ENCODE measurements at places on chromosomes 11 and 22.

DNA sequence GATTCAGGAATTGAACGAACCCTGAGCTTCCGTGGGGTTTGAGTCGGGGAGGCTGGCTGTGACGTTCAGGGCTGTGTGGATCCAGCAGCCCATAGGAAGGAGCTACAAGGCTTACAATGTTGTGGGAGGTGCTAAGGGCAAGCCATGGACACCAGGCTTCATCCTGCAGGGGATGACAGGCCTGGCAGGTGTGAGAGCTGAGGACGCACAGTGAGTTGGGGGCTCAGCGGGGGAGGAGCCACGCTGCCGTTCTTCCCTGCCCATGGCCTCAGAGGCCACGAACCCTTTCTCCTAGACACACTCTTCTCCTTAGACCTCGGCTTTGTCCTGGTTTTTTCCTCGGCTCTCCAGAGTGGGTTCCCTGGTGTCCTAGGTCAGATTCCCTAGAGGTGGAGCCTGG is 113.3 kb upstream of the SLC22A12 start:
- DNase-seq, result no peak

DNA sequence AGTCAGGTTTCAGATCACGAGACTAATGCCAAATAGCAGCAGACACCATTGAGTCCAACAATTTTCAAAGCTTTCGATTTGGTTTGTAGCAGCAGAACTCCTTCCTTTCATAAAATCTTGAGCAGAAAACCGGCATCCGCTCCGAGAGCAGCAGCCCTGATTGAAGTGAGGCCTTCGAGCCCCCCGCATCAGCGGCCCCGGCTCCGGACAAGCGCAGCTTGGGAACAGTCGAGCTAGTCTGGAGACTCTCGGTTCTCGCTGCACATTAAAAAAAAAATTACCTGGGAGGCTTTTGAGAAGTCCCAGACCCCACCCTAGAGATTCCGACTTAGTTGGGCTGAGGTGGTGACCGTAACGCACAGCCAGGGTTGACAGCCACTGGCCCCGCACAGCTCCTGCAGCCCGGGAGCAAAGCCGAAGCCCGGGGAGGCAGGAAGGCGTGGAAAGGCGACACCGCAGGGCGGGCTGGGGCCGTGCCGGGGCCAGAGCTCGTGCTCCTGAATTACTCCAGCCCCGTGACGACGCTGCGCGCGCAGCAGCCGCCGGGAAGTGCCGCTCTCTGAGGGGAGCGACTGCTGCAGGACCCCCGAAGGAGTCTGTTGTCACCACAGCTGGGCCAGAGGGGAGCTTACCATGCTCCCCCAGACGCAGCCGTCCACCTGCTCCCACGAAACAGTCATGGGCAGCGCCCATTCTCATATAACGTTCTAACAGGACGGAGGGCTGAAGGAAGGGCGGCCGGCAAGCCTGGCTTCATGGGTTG is 57.8 kb downstream of the SPATA19 start:
- no peak for DNase-seq

- DNase-seq, result peak; percentile 90
These were observed 6.5 kb downstream of the DCPS start for GRCh38 chr11:126310200-126310991.

- no peak for DNase-seq
These were observed 39.6 kb downstream of the SYT9 start for GRCh38 chr11:7291100-7291829.

GRCh38 chr11:62930157-62930556 is 9.0 kb upstream of the CHRM1 start:
- no peak for DNase-seq

- no peak for DNase-seq
These were observed 334.5 kb downstream of the C11orf87 start for GRCh38 chr11:109756521-109756920.

GRCh38 chr11:115765803-115766239 is 261.6 kb upstream of the CADM1 start:
- DNase-seq, result no peak

- DNase-seq, result no peak
These were observed 8.4 kb upstream of the ST14 start for GRCh38 chr11:130151196-130151595.

DNA sequence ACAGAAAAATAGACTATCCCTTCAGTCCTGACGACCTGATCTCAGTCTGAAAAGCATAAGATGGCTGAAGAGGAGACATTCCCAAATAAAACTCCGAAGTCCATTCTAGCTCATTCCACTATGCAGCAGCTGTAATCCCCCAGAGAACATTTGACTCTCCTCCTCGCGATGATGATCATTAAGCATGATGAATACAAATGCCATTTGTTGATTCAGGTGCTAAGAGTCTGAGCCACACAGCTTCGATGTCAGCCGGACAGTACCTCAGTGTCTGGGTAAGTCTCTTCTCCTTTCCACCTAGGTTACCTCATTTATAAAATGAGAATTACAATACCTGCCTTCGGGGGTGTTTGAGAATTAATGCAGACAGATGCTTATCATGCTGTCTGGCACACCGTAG is 94.8 kb downstream of the TENM4 start:
- DNase-seq, result no peak

GRCh38 chr11:72327606-72328005 is 83.6 kb upstream of the PHOX2A start:
- no peak for DNase-seq

GRCh38 chr11:58575377-58576020 is at the start of gene LPXN:
LPXN (minus strand) TSS chr11:58575856; CDS start chr11:58575772, 84 bp downstream.
- DNase-seq, result peak; percentile 93

GRCh38 chr11:67996622-67997474 is 7.0 kb downstream of the UNC93B1 start:
- peak; percentile 53 for DNase-seq

- DNase-seq, result no peak
These were observed 709.7 kb downstream of the NTM start for GRCh38 chr11:132080127-132080526.

DNA sequence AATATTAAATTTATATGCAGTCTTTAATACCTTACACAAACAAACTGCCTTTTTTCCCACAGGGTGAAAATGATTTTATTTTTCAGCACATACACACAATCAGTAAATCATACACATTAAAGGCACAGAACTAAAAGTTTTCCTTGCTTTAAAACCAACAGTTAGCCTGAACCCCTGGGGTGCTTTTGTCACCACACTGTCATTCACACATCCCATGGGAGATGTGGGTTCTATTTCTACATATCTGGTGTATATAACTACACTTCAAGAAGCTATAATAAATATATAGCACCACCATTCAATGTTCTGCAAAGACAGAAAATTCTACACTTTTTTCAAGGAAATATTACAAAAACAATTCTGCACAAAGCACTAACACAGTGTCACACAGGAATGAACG is 197.0 kb downstream of the GUCY1A2 start:
- no peak for DNase-seq

- DNase-seq, result no peak
These were observed 12.3 kb downstream of the ARFGAP3 start for GRCh38 chr22:42844756-42845155.

GRCh38 chr22:36365020-36365411 is 22.8 kb downstream of the MYH9 start:
- peak; percentile 64 for DNase-seq

DNA sequence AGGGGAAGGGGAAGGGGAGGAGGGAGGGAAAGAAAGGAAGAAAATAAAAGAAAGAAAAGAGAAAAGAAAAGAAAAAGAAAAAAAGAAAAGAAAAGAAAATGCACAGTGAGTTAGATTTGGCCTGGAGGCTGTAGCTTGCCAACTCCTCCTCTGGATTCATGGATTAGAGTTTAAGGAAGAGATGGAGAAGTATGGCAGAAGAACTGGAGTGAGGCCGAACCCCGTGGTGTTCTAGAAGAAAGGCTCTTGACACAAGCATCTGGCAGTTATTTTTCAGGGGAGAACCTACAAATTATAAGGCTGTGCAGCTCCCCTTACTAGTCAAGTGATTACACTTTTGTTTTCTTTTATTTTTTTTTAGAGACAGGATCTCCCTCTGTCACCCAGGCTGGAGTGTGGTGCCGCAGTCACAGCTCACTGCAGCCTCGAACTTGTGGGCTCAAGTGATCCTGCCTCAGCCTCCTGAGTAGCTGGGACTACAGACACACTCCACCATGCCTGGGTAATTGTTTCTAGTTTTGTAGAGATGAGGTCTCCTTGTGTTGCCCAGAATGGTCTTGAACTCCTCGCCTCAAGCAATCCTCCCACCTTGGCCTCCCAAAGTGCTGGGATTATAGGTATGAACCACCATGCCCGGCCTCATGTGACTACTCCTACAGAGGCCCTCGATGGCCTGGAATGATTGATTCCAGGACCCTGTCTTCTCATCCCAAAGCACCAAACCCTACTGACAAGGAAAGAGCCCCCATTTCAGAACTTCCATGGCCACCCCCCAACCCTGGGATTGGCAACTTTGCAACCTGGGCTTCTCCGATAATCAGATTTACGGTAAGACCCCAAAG is 19.5 kb downstream of the ZNF74 start:
- DNase-seq, result no peak

DNA sequence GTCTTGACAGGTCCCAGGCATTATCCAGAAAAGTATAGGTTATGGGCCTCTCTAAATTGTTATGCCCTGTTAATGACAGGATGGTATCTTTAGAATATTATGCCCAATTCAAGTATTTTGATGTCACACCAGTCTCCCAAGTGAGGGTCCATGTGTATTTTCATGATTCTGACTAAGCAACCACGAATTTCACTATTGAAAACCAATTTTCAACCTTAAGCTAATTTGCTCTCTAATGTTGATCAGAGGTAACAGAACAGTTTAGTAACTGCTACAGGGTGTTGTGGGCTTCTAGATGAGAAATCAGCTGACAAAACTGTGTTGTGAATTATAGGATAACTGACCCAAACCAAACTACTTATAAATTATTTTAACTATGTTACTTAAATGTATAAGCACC is 48.0 kb upstream of the SORL1-AS1 start:
- no peak for DNase-seq

DNA sequence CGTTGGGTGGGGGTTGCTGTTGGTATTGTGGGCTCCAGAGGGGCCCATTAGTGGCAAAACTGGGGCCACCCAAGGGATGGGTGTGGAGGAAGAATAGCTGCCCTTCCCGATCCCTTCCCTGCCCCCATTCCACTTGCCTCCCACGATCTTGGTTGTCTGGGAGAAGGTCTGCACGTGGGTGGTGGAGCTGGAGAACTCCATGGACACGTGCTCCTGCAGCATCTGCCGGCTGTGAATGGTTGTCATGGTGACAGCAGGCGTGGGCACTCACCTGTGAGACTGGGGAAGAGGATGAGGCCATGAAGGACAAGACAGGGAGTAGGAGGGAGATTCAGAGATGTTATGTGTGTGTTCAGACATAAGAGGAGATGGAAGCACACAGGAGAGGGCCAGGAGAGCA is 2.0 kb downstream of the IGSF22 start:
- DNase-seq, result no peak

- DNase-seq, result peak; percentile 58
These were observed 76.0 kb upstream of the WNT7B start for GRCh38 chr22:46052801-46053562.

GRCh38 chr11:113477321-113477720 is 2.1 kb upstream of the DRD2 start:
- no peak for DNase-seq

DNA sequence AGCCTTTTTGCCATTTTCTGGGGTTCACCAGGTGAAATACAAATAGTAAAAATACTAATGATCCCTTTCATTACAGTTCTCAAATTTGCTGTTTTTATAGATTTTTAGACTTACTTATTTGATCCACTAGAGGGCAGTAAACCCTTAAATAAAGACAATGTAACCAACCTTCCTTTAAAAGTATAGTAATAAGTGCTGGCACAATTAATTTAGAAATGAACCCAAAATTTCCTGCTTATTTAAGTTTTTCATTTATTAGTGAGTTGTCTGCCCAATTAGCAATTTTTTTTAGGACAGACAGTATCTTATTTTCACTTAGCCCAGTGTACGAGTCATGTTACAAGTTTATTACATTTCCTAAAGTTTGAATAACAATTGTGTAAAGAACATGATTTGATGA is 4.7 kb downstream of the DDIAS start:
- peak; percentile 44 for DNase-seq

DNA sequence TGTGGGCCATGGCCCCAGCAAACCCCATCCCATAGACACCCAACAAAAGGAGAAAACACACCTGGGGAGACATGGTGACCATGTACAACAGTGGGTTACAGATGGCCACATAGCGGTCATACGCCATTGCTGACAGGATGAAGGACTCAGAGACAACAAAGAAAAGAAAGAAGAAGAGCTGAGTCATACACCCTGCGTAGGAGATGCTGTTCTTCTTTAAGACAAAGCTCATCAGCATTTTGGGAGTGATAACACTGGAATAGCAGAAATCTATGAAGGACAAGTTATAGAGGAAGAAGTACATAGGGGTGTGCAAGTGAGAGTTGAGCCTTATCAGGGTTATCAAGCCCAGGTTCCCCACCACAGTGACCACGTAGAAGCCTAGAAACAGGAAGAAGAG is 4.9 kb downstream of the OR8B8 start:
- no peak for DNase-seq

GRCh38 chr11:61361741-61362541 is at the start of the genes CYB561A3 and TMEM138:
CYB561A3 (minus strand) TSS chr11:61361882; CDS start chr11:61356713, 5,169 bp downstream.
TMEM138 (plus strand) TSS chr11:61362374; CDS start chr11:61364391, 2,017 bp downstream.
- DNase-seq, result peak; percentile 96

- DNase-seq, result no peak
These were observed 8.5 kb downstream of the CCDC88B start for GRCh38 chr11:64348383-64349024.

- DNase-seq, result no peak
These were observed 535 bp downstream of the AQP11 start for GRCh38 chr11:77590194-77590782.

GRCh38 chr22:47659467-47660223 is 897.2 kb downstream of the TBC1D22A start:
- DNase-seq, result no peak

DNA sequence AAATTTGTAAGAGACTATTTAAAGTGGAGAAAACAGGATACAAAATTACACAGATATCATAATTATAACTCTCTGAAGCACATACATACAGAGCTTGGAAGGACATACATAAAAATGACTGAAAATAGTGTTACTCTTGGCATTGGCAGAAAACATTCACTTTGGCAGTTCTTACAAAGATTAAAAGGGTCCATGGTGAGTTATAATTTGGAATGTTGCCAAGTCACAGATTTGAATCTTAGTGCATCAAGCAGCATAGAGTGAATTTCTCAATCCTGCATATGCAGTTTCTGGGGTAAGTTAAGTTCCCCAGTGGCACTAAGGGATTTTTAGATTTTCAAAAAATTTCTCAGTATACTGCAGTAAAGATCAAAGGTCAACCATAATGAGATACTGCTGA is 115.9 kb downstream of the CCDC81 start:
- no peak for DNase-seq

DNA sequence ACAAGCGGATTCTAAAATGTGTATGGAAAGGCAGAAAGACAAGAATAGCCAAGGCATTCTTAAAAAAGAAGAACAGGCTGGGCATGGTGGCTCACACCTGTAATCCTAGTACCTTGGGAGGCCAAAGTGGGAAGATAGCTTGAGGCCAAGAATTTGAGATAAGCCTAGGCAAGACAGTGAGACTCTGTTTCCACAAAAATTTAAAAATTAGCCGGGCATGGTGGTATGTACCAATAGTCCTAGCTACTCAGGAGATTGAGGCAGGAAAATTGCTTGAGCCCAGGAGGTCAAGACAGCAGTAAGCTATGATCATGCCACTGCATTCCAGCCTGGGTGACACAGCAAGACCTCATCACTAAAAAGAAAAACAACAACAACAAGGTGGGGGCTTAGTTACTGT is 46.0 kb upstream of the PPP2R1B start:
- no peak for DNase-seq
